ENCODE measurements at places on chromosomes 16 and 17.
A peak's percentile ranks its signal among the peaks of the same experiment; 100 is the strongest.

DNA sequence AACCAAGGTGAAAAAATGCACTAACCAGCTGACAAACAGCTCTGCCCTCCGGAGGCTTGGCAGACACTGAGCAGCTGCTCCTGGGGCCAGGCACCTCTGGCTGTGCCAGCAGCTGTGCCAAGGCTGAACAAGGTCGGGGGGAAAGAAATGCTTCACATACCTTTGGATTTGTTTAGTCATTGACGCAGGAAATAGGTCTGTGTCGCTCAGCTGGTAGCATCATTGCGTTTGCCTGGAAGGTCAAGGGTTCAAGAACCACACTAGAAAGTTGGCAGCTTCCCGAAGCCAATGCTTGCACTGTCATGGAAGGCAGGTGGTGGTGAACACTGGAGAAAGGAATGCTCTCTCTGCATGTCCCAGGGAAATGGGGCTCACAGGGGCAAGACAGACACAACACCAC lies 63.5 kb downstream of the PCTP start:
- no peak for DNase-seq

GRCh38 chr17:78146881-78147280 lies 696 bp downstream of the C17orf99 start:
- no peak for DNase-seq

DNA sequence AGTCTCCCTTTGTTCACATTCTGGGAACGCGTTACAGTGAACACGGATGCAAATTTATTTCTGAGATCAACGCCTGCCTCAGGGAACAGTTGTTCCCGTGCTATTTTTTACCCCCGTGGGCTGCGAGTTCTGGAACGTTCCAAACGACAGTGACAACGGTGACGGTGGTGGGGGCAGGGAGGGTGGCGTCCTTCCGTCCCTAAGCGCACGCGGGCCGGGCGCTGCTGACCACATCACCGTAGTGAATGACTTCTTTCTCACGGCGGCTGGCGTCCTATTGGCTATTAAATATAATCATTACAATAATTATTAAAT lies 45.1 kb upstream of the SSTR5 start:
- no peak for DNase-seq

DNA sequence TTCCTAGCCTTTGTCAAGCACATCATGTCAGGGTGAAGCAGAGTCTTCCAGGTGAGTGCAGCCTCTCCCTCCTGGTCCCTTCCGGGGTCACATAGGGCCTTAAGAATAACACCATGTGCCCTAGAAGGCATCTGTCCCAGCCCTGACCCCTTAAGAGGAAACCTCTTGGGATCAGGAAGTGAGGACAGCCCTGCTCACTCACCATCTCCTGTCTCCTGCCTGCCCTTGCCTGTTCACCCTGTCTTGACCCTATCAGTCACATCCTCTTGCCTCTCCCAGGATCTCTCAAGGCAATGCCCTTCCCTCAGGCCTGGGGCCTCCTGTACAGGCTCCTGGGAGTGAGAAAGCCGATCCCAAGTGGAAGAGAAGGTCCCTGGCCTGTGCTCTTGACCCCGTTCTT lies 13.9 kb downstream of the MYL4 start:
- DNase-seq = no peak

GRCh38 chr17:82006468-82007227 lies 16.0 kb downstream of the CENPX start:
- DNase-seq = no peak

- no peak for DNase-seq
These were observed 1736.9 kb downstream of the TP53TG3F start for GRCh38 chr16:35196313-35196712.

GRCh38 chr17:42268236-42268635 lies 8.0 kb downstream of the STAT5B start:
- no peak for DNase-seq

DNA sequence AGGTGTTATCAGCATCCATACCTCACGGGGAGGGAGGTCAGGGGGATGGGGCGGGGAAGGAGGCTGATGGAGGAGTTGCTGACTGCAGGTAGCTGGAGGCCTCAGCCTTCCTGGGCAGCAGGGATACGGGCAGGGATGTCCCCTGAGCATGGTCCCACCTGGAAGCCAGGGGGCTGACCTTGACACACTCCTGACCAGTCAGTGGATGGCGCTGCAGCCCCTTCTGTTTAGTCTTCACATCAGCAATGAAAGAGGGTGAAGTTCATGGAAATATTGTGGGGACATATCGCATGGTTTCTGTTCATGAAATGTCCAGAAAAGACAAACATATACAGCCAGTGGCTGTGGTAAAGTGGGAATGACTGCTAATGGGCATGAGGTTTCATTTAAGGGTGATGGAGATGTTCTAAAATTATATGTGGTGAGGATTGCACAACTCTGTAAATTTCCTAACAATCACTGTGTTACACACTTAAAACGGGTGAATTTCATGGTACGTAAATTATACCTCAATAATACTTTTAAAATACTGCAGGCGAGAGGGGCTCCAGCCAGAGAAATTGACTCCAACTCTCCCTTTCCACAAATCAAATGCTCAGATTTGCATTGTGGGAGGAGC lies 489.6 kb downstream of the CDH13 start:
- DNase-seq = no peak

- DNase-seq = no peak
These were observed 32.5 kb upstream of the CCR7 start for GRCh38 chr17:40597556-40598300.

GRCh38 chr16:49520492-49521038 lies 147.0 kb downstream of the C16orf78 start:
- DNase-seq = peak; percentile 32

DNA sequence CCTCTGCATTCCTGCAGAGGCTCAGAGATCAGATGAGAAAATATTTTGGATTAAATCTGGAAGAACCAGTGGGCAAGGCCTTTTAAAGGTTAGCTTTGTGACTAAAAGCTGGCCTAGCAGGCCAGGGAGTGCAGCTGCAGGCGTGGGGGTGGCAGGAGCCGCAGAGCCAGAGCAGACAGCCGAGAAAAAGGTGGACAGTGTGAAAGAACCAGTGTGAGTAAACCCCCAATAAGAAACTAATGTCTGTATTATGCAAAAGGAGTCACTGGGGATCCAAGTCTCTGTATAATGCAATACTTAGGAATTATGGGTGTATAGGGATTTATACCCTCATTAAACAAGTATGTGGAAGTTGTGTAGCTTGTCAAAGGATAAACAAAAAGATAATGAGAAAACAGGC lies 21.4 kb upstream of the SPACA3 start:
- DNase-seq = no peak

- DNase-seq = no peak
These were observed 166.8 kb downstream of the GRIN2A start for GRCh38 chr16:10015397-10015796.

DNA sequence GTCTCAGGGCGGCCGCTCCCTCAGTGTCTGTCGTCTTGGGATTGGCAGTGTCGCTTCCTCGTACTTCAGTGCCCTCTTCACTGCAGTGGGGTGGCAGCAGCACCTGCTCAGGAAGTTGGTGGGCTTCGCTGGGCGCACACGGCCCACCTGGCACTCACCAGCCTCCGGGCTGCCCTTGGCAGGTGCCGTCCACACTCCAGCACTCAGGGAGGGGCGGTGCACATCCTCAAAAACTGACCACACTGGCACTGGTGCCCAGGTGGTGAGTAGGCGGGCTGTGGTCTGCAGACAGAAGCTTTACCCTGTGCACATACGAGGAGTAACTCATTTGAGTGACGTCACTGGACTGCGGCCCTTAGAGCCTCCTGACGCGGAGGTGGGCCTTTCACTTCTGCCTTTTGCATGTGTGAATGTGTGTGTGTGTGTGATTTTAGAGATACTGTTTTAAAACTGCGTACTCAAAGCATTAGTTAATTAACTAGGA lies 94.6 kb downstream of the BANP start:
- no peak for DNase-seq

DNA sequence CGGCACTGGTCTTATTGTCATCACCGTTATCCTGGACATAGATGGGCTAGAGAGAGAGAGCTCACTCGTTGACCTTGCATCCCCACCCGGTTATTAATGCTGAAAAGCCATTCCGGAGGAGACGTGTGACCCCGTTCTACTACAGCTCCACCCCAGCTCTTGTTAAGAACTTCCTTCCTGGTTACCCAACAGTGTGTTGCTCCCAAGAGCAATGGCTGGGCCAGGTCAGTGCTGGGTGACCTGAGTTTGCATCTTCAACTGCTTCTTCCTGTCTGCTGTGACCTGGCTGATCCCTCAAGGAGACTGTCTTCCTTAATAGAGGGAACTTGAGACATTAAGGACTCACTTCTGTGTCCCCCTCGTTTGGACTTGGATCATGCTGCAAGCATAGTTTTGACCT lies 96.1 kb upstream of the SDK2 start:
- DNase-seq = no peak

DNA sequence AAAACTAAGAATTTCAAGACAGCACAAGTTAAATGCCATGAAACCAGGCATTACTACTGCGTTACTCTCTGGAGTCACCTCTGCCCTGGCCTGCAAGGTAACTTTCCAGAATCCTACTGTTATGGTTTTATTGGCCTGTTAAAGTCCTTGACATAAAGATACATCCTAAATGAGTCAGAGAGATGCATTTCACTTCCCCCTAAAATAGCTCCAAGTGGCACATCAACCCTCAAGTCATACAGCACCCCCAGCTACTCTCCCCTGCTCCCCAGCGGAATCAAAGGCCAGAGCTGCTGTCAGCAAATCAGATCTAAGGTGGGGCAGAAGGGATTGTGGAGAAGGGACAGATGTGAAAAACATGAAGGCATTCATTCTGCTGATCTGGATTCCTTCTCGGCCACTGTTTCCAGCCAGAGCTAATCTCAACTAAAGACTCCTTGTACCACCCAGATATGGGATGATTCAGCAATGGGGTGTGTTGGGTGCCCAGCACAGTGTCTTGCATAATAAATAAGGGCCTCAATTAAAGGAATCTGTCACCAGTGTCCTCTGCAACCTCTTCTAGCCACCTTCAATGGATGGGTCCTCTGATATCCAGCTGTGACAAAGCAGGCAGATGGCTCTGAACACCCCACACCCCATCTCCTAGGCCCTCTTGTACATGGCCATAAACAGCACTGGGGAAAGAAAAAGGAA lies 8.5 kb upstream of the CCL1 start:
- no peak for DNase-seq

GRCh38 chr16:56777482-56777881 lies 47.6 kb downstream of the NUP93 start:
- DNase-seq = no peak

- DNase-seq = no peak
These were observed 10.1 kb downstream of the SLC7A6 start for GRCh38 chr16:68274441-68274840.

DNA sequence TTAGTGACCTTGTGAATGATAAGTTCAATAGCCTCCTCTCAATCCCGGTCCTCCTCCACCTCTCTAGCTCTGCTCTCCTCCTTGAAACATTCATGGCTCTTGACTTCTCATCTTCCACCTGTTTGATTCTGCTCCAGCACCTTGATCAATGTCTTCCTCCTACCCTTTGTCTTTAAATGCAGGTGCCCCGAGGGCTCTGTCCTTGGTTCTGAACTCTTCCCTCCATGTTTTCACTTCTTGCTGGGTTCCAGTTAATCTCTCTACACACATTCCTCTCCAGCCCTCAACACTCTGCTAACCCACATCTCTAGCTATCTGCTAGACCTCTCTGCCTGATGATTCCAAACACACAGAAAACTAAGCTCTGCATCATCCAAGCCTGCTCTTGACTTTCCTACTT lies 13.4 kb downstream of the CD300E start:
- no peak for DNase-seq

DNA sequence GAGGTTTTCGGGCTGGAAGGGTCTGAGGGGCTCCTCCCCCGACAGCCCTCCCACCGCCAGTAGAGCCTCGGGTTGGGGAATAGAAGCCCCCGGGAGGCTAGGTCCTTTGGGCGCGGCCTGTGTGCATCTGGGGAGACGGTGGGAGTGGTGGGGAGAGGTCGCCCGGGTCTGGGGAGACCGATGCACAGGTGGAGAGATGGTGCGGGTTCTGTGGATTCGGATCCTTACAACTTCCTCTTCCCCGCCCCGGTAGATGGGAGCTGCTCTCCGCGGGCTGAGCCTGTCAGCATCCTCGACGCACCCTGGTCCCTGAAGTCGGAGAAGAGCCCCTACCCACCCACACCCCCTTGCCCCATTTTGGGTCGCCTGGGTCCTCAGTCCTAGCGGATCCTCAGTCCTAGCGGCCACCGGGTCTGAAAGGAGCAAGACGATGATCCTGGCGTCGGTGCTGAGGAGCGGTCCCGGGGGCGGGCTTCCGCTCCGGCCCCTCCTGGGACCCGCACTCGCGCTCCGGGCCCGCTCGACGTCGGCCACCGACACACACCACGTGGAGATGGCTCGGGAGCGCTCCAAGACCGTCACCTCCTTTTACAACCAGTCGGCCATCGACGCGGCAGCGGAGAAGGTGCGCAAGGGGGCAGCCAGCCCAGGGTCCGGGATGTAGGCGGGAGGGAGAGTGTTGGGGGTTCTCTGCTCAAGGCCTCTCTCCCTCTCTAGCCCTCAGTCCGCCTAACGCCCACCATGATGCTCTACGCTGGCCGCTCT lies 790 bp downstream of the BCKDK start:
- no peak for DNase-seq

DNA sequence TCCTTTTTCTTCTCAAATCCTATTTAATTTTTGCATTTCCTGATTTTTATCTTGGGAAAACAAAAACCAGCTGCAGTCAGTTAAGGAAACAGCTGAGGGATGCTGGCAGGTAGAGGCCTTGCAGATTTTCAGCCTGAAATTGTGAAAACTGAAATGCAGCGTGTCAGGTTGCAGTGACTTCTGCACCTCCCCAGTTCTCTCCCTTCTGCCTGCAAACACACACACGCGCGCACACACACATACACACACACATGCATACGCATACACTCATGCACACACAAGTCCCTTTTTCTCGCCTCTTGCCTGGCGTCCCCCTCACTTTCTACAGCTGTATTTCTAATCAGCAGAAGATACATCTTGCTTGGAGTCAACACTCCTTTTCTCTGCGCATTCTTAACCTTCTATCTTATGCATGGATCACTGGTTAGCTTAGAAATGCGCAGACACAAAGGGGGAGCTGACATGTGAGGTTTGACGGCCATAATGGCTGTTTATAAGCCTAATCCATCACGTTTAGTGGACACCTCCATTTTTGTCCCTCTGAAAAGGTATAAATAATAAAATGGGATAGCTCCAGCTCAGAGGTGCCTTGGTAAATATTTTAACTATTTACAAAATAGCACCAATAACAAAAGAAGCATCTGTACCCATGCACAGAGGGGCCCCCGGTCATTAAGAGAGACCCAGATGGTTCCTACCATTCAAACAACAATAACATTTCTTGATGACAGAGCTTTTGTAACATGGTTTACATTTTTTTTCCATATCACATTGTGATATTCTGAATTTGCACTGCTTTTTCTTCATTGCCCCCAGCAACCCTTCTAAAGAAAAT lies 392.1 kb upstream of the SALL1 start:
- no peak for DNase-seq

- DNase-seq = no peak
These were observed 9.7 kb upstream of the CIAO3 start for GRCh38 chr16:750485-750884.

GRCh38 chr16:75908331-75909117 lies 182.2 kb upstream of the CPHXL start:
- DNase-seq = no peak

GRCh38 chr16:61946019-61946418 lies 90.2 kb downstream of the CDH8 start:
- no peak for DNase-seq

Data from NCI-H1105 (cell line).